ENCODE measurements at places on chromosomes 1 and 21. TPM values are rescaled to one million over a fixed set of nuclear protein-coding genes. Genes with fewer than 3 reads are reported as not detected.

Gene RAB7B
- 0.69 TPM for total RNA-seq

Gene ERO1B
- total RNA-seq = 1.1 TPM

Gene C1QTNF12
- not detected for total RNA-seq

Gene RPE65
- total RNA-seq = not detected

Gene TMEM82
- not detected for total RNA-seq

Gene FMOD
- total RNA-seq = not detected

Gene RGSL1
- not detected for total RNA-seq

Gene CFAP74
- total RNA-seq = not detected
